ENCODE measurements at places on chromosomes 4 and X. TPM values are rescaled to one million over a fixed set of nuclear protein-coding genes. Genes with fewer than 3 reads are reported as not detected.

DNA sequence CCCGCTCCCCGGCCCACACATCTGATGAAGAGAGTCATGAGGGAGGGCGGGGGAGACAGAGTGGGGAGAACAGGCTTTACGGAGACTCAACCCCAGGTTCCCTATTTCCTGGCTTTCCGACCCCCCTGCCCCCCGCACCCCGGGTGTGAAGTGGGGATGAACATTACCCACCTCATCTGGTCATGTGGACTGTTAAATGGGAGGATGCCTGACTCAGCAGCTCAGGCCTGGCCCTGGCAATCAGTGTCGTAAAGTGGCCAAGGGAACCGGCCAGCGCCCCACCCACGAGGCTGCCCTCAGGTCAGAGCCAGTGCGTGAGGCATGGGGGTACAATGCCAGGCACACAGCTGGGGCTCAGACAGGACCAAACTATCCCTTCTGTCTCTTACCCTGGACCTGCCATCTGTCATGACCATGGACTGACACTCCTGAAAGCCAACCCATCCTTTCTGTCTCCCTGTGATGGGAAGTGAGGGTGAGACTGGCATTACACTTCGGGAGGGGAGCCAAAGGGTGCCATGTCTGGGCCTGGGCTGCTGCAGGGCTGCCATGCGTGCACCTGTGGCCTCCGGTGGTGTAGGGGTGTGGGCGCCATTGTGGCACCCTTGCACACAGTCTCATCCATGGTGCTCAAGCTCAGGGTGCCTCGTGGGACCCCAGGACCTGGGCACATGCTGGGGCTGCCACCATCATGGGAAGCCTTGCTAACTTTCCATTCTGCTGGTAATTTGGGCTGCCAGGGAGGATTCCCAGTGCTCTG, 106.1 kb upstream of the PSAPL1 start:
- DNase-seq = no peak

DNA sequence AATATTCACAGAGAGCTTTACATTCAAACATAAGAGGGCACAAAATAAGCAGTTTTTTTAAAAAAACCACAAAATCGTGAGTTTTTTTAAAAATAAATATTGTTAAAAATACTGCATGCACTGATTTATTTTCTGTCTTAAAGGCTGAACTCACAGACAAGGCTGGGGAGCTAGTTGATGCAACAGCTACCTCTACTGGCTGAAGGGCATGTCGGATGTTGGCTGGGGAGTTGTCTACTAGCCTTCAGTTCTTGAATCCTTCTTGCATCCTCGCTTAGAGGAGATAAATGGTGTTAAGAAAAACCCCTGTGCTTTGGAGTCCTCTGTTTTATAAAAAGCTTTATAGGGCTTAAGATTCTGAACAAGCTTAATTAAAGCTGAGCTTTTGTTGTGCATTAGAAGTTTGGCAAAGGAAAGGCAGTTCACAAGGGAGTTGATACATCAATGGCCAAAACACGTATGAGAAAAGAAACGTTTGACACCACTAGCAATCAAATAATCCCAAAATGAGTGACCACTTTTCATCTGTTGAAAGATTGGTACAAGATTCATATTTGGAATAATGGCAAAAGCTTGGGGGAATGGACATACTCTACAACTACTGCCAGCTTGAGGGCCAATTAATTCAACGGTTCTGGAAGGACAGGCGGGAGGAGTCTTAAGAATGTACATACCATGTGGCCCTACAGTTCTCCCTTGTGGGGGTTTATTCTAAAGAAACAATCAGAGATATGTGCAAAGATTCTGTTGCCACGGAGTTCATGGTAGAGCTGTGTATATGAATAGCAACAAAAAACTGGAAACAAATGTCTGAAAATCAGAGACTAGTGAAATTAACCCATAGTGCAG, 94.7 kb downstream of the SEL1L3 start:
- DNase-seq = peak; percentile 60

FGFBP2 gene
- not detected for total RNA-seq

DNA sequence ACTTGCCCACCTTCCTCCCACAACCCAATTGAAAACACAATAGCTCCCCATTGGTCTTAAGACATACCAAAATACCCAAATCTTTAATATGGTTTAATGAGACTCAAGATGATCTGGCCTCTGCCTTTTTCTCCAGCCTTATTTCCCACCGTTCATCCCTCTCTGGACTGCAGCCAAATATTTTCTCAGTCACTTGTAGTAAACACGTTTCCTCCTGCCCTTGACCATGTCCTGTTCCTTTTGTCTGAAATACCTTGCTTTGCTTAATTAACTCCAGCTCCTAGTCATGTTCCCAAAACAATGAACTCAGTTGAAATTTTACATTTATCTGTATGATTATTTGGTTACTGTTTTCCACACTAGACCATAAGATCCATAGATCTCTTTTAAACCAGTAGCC, 8.4 kb upstream of the NUP54 start:
- DNase-seq = no peak

DNA sequence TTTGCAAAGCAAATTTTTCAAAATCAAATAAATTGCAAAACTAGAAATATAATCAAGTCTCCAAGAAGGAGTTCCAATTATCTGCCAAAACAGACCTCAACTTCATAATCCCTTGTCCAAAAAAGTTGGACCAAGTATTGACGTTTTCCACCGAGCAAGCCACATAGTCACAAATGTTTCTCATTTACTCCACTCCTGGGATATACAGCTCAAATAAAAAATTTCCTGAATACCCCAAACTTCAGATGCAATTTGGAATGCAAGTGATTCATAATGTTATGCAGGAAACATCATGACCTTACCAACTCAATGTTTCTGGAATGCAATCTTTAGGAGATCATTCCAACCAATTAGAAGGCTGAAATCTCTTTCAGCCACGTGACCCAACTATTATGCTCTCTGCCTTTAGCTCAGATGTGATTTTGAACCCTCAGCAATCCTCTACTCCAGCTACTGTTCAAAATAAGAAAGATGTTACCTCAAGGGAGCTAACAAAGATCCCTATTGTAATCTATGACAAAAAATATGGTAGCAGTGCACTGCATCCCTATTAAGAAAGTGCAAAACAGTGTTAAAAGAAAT, 72.4 kb downstream of the PRDM5 start:
- no peak for DNase-seq

GRCh38 chr4:80452768-80453167, 117.2 kb downstream of the CFAP299 start:
- no peak for DNase-seq

GRCh38 chr4:146073517-146073916, 102.0 kb upstream of the LSM6 start:
- DNase-seq = no peak

AMELX gene
- not detected for total RNA-seq

- no peak for DNase-seq
Observed at GRCh38 chr4:39062094-39062769, at the start of gene KLHL5. KLHL5 (plus strand) TSS chr4:39062232; CDS start chr4:39062653, 421 bp downstream.

GRCh38 chr4:46947541-46947940, 38.5 kb upstream of the COX7B2 start:
- DNase-seq = no peak

DNA sequence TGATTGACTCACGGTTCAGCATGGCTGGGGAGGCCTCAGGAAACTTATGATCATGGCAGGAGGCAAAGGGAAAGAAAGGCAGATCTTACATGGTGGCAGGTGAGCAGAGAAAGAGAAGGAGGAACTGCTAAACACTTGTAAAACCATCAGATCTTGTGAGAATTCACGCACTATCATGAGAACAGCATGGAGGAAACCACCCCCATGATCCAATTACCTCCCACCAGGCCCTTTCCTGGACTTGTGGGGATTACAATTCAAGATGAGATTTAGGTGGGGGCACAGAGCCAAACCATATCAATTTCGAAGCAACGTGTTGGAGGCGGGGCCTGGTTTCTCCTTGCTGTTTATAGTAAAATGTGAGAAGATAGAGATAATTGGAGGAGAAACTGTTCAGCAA, 167.4 kb downstream of the GABRB1 start:
- no peak for DNase-seq

GRCh38 chr4:26731351-26732035, 129.1 kb upstream of the STIM2 start:
- DNase-seq = no peak

- DNase-seq = no peak
Observed at GRCh38 chrX:96688789-96689188, 4.1 kb downstream of the DIAPH2 start.

Measured in H9 (cell line).